ENCODE measurements at places on chromosomes 2 and 18.

GRCh38 chr2:107743274-107743673, 83.4 kb upstream of the RGPD4 start:
- DNase-seq = no peak

- no peak for DNase-seq
Observed at GRCh38 chr2:158762336-158762735, 32.8 kb upstream of the DAPL1 start.

- peak; percentile 37 for DNase-seq
Observed at GRCh38 chr2:214628091-214628490, 181.4 kb downstream of the BARD1 start.

DNA sequence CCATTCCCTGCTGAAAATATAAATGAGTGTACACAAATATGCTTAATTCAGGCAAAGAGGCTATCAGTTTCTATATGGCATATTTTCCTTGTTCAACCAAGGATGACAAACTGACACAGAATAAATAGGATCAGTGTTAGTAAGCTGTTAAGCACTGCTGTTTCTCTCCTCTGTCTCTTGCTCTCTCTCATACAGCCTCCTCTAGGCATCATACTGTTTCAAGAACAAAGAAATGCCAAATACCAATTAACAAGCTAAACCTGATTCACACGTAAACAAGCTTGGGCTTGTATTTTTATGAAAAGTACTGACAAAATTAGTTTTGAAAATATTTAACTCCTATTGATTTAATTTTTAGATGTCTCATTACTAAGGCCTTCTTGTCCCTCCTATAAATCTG, 1027.2 kb upstream of the ACVR2A start:
- DNase-seq = peak; percentile 16

- no peak for DNase-seq
Observed at GRCh38 chr2:68292108-68292710, 27.5 kb downstream of the CNRIP1 start.

DNA sequence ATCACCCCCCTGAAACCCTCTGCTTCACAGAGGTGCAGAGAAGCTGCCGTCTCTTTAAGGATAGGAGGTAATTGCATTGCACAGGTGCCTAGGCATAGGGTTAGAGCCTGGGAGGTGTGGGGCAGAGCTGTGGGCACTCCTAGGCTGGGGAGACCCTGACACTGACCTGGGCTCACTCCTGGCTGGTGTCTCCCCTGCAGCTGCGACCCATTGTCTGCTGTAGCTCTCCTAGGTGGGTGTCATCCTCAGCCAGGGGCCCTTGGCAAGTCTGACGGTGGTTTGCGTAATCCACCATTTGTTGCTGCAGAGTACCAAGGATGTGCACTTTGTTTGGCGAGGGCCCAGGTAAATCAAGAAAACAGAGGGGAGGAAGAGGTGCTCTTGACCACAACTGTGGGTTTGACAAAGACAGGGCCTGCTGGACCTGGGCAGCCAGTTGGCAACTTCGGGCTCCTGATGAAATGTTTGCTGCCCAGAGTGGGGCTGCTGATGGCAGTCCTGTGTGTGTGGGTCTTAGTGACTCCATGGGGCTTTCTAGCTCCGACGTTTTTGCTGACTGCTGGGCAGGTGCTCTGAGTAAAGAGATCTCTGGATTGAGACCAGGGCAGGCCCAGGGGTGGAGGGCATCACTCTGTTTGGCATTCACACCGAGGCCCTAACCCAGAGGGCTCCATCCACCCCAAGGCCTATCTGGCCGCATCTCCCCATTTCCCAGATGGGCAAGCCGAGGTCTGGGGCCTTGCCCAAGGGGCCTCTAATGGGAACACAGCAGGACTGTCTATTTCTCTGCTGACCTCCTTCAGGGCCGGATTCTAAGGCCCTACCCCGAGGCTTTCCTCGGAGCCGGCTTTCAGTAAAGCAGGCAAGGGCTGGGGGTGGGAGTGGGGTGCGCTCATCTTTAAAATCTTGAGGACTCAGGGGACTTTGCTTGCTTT, 67.7 kb downstream of the EDAR start:
- DNase-seq = no peak

- DNase-seq = no peak
Observed at GRCh38 chr18:35190948-35191697, 49.7 kb upstream of the ZNF397 start.

DNA sequence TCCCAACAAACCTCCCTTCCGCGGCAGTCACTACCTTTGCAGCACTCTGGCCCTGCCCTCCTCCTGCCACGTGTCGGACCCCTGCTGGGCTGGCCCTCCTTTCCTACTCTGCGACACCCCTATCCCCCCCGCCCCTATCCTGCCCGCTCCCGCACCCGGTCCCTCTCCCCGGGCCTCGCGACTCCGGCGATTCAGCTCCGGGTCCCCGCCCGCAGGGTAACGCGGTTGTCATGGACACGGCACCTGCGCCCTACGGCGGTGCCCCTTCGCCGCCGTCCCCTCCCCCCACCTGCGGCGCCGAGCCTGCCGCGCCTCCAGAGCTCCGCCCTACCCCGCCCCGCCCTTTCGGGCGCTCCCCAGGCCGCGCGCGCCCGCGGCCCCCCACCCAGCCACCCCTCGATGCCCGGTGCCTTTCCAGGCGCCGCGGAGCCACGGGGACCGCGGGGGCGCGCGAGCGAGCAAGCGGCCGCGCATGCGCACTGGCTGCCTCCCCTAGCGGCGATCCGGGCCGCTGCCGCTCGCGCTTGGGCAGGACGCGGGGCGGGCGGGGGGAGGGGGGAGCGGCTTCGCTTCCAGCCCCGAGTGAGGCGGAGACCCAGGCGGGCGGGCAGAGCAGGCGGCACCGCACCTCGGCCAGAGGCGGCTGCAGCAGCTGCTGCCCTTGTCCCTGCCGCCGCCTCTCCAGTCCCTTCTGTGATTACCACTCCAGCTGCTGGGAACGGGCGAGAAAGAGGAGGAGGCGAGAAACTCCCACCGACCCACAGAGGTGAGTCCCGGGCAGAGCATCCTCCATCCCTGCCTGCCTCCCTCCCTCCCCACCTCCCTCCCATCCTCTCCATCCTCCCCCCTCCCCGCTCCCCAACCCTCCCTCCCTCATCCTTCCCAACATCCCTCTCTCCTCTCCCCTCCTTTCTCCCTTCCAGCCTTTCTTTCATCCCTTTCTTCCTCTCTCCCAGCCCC, at the start of gene CTNNA2:
TSS of gene CTNNA2 (plus strand) at position 610 of the 960 bp plus-strand sequence.
- DNase-seq = peak; percentile 5

- DNase-seq = no peak
Observed at GRCh38 chr2:39919511-39920306, 140.7 kb upstream of the THUMPD2 start.

DNA sequence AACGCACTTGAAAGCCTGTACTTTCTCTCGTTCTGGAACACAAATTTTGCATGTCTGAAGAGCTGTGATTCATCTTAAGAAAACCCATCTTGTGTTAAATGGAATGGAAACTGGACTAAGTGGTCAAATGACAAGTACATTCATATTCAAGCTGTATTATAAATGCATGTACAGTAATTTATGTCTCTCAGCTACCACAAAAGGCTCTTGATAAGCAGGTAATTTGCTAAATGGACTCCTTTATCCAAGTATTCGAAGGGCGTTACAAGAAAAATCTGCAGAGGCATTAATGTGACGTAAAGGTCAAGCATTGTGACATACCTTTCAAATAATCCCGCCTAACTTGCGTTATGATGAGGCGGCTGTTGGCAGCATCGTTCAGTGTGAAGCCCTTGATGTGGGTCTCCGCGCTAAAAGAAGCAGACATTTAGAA, 66.6 kb downstream of the ABCG8 start:
- peak; percentile 67 for DNase-seq

GRCh38 chr18:49061239-49061990, 110.7 kb upstream of the SMAD7 start:
- DNase-seq = no peak

GRCh38 chr2:71606244-71606643, 152.9 kb downstream of the DYSF start:
- no peak for DNase-seq

DNA sequence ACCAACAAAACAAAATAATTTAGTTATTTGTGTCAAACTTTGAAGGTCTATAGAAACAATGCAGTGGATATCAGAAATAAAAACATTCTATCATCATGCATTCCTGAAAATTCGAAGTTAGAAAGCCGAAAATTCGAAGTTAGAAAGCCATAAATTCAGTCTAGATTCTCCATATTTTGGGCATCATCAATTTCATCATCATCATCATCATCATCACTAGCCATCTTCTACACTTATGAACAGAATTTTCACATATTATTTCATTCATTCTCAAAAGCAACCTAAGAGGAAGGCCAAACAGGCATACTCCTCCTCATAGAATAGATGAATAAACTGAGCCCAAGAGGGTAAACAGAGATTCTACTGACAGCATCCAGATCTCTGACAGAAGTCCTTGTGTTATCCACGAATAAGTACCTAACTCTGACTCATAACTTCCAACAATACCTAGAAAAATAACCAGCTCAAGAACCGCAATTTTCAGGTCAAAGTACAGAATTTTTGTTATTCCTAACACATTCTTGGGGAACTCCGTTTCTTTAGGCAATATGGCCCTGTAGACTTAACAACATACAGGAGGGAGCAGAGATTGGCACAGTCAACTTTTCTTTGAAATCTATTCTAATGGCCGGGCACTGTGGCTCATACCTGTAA, 84.7 kb downstream of the TCF4 start:
- DNase-seq = peak; percentile 50

- no peak for DNase-seq
Observed at GRCh38 chr18:36766836-36767235, 62.0 kb downstream of the TPGS2 start.

DNA sequence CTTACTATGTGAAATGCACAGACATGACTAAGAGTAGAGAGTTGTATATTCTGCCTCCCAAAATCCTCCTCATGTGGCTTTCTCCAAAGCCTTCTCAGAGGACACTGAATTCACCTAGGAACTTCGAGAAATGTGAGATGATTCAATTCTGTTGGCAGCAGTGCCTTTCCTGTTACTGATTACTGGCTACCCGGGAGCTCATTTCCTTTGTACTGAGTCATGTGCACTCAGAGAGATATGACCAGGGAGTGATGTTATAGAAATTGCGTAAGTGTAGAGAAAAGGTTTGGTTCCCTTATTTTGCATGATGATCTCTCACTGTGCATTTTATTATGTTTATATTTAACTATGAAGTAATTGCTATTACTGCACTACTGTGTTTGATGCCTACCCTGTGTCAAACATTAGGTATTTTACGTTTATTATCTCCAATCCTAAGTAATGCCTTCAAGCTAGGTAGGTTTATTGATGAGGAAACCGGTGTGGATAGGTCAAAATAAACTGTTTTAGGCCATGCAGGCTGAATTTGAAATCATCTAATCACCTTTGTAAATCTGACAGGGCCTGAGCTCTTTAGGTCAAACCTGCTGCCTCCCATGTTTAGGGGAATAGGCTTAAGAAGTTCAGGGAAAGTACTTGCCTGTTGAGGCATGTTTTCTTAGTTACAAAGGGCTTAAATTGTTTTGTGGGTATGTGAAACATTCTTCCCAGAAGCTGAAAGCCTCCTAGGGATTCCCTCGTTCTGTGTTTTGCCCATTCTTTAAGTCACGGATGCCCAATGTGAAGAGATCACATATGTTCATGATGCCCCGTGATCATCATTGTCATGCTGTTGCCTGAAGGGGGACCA, 86.8 kb downstream of the FMNL2 start:
- peak; percentile 98 for DNase-seq

- DNase-seq = no peak
Observed at GRCh38 chr2:200466425-200467418, 43.1 kb downstream of the KCTD18 start.

DNA sequence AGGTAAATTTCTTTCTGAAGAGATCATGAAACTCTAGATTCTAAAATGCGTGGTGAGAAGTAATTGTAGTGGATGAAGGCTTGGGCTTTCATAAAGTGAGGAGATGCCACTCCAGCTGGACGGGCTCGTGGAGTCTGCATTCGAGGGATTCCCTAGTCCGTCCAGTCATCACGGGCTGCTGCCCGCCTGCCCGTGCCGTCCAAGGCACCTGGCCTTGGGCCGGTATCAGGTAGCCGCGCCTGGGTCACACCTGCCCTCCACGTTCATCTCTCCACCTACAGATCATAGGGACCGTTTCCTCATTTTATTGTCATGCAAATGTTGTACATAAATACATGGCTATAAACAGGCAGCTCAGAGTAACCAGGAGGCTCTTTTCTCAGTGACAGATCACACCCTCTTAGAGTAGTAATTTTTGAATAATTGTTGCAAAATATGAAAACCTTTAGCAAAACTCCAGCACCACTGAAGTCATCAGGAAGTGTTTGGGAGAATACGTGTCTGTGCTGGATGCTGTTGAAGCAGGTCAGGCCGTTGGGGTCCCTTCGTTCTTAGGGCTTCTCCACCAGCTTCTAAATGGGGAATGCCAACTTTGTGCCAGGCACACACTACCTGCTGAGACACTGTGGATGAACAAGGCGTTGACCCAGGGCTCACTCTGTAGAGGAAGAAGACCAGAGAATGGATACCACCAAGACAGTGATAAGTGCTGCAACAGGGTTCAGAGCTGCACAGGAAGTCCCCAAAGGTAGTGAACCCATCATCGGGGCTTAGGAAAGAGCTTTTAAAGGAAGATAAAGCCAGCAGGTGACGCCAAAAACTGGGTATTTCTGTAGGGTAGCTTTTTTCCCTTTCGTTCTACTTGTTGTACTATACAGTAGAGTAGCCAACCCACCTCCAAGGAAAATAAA, 112.5 kb downstream of the FAM210A start:
- no peak for DNase-seq

- no peak for DNase-seq
Observed at GRCh38 chr18:77197073-77197472, 52.6 kb upstream of the GALR1 start.

GRCh38 chr2:69717861-69718273, 24.1 kb upstream of the ANXA4 start:
- peak; percentile 88 for DNase-seq

DNA sequence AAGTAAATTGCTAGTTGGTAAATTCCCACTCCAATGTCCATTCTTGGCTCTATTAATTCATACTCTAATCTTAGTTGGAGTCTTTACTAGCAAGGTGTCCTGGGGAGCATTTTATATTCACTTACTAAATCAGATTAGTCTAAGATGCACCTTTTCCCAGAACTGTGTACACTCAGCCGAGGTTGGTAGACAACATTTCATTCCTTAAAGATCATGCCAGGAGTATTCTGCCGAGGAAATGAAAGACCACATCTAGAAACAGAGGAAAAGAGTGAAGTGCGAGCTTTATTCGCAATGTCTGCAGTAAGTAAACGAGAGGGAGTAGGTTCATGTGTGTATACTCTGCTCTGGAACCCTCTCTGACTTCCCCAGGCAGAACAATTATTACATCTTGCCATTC, 14.6 kb upstream of the KYNU start:
- no peak for DNase-seq

DNA sequence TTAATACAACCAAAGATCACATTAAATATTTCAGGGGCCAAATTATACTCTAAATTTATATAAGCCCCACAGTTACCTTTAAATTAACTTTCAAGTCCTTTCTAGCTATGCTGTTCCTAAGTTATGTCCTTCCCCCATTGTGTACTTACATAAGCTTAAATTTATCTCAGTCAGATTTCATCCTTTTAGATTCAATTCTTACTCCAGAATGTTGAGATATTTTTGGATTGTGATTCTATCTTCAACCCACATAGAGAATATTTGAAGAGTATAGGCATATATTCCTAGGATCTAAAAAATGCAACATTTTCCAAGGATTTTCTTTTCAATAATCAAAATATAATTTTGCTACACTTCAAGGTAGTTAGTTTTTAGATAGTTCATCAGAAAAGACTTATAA, 242.8 kb downstream of the KCNE4 start:
- DNase-seq = no peak

- no peak for DNase-seq
Observed at GRCh38 chr18:51128533-51128932, 68.9 kb downstream of the MEX3C start.

All from astrocyte of the spinal cord (primary cell).